ENCODE measurements at places on chromosomes 7 and 10.

GRCh38 chr7:116235380-116235779, 25.0 kb downstream of the TES start:
- no peak for DNase-seq

DNA sequence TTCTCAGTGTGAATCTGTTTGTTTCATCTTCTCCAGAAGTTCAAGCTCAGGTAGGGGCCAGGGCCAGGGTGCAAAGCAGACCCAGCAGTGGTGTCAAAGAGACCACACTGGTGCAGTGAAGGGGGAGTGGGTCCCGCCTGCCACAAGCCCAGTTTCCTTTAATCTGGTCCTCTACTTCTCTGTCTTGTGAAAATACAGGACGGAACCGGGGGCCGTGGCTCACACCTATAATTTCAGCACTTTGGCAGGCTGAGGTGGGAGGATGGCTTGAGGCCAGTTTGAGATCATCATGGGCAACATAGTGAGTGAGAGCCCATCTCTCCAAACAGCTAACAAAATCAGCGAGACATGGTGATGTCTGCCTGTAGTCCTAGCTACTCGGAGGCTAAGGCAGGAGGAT, 109.0 kb downstream of the SLIT1 start:
- no peak for DNase-seq

- no peak for DNase-seq
Measured at GRCh38 chr10:88186335-88186734, 322.9 kb downstream of the PTEN start.

GRCh38 chr7:83072576-83073517, 89.8 kb downstream of the PCLO start:
- no peak for DNase-seq

- DNase-seq: no peak
Measured at GRCh38 chr10:118531105-118531852, 64.2 kb downstream of the PRLHR start.

GRCh38 chr10:50469288-50469687, 154.5 kb downstream of the SGMS1 start:
- no peak for DNase-seq
